ENCODE measurements at places on chromosomes 4 and X.
A peak's percentile ranks its signal among the peaks of the same experiment; 100 is the strongest.

- peak; percentile 72 for DNase-seq
These were observed 31.1 kb downstream of the CCKAR start for GRCh38 chr4:26459054-26459755.

DNA sequence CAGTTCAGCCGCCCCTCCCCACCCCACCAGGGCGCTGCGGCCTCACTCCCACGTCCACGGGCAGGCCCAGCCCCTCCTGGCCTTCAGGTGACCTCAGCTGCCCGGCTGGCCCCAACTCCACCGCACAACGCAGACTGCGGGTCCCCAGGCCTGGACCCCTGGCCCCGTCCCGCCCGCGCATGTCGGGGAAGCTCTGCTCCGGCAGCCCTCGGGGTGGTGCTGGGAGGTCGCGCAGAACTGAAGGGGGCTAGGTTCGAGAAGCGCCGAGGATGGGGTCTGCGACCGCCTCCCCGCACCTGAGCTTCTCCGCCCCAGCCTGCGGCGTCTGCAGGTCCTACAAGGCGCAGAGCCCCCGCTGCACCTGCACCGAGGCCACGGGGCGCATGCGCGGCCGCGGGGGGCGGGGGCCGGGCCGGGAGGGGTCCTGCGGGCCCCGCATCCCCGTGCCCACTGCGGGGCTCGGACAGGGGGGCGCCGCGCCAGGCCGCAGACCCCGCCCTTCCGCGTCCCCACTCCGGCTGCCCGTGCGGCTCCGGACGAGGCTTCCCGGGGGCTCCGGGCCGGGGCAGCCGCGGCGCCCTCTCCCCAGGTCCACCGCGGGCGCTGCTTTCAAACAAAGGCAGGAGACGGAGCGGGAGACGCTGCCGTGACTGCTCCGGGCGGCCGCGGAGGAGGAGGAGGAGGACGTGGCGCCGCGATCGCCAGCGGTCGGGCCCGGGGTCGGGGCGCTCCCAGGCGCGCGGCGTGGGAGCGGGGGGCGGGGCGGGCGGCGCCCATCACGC is 672 bp upstream of the NAT8L start:
- DNase-seq: no peak

- DNase-seq: no peak
These were observed 130.3 kb upstream of the PDLIM3 start for GRCh38 chr4:185665655-185666054.

- peak; percentile 0 for DNase-seq
These were observed 261.8 kb downstream of the KCTD8 start for GRCh38 chr4:44186850-44187246.

- DNase-seq: no peak
These were observed 144.7 kb downstream of the QDPR start for GRCh38 chr4:17367201-17367600.

DNA sequence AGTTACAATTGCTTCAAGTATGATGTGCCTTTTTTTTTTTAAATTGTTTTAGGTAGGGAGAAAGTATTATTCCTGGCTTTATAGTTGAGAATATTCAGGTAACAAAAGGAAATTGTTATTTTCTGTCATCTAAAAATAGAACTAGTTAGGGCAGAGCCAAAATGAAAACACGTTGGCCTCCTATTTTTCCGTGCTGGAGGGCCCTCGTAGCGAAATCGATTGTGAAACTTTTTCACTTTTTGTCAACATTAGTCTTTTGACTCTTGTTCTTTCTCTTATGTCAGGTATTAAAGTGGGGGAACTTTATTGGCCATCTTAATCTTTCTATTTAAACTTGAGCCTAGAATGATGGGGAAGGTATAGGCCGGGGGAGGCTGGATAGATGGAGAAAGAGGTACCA is 104.9 kb downstream of the ARHGAP10 start:
- DNase-seq: no peak

DNA sequence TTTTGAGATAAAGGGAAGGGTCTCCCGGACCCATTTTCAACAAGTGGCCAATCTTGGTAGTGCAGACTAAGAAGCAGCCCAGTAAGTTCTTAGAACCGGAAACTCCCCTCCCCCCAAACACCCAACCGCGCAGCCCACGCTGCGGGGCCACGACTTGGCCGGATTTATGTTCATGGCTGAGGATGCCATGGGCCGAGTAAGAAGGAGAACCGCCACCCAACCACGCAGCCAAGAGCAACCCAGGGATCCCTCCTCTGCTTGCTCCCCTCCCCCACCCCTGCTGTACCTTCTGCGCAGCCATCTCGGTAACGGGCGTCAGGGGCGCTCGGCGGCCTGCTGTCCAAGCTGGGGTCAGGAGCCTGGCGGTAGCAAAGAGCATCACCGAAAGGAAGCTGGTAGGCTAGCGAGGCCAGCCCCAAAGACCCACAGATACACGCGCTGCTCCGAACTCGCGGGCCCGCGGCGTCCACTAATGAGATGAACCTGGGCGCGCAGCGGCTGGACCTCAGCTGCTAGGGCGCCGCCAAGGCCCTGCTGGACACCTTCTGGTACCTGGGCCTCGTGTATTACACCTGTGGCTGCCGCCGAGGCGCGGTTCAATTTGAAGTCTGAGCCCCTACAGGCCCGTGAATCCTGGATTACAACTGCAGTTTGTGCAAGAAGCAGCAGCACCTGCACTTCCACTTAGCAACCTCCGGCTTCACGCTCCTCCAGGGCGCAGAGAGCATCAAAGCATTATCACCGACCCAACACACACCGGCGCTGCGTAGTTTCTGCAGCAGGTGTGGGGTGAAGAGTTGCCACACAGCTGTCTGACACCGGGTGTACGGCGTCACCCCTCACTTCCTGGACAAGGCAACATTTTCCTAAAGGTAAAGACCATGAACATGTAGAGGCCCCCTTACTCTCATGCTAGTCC is 63.4 kb downstream of the NUDT10 start:
- no peak for DNase-seq

DNA sequence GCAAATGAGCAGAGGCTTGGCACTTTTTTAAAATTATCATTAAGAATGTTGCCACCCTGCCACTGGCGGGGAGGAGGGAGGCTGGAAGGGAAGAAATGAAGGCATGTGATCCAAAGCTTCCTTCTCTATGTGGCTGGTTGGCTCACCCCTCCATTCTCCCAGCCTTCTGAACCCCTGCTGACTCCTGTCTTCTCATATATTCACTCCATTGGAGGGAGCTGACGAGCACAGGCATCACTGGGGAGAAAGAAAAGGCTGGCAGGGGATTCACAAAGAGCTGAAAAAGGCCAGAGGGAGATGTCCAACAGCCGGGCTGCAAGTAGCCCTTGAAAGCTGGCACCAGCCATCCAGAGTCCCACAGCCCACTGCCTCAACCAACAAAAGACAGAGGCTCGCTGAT is 495.6 kb downstream of the BCOR start:
- DNase-seq: no peak

DNA sequence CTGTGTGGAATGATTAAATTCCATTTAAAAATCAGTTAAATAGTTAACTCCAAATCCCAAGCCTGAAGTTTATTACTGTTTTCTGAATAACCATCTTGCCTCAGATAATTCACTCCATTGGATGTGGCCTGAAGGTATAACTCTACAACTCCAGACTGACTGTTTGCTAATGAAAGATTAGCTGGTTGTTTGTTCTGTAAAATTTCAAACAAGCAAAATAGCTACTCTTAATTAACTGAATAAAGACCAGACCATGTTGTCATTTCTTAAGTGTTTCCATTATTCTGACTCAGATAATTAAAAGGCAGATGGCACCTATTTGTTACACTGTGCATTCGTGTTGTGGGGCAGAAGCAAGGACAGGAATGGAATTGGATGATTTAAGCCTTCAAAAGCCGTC is 78.5 kb upstream of the DDIT4L start:
- DNase-seq: no peak

DNA sequence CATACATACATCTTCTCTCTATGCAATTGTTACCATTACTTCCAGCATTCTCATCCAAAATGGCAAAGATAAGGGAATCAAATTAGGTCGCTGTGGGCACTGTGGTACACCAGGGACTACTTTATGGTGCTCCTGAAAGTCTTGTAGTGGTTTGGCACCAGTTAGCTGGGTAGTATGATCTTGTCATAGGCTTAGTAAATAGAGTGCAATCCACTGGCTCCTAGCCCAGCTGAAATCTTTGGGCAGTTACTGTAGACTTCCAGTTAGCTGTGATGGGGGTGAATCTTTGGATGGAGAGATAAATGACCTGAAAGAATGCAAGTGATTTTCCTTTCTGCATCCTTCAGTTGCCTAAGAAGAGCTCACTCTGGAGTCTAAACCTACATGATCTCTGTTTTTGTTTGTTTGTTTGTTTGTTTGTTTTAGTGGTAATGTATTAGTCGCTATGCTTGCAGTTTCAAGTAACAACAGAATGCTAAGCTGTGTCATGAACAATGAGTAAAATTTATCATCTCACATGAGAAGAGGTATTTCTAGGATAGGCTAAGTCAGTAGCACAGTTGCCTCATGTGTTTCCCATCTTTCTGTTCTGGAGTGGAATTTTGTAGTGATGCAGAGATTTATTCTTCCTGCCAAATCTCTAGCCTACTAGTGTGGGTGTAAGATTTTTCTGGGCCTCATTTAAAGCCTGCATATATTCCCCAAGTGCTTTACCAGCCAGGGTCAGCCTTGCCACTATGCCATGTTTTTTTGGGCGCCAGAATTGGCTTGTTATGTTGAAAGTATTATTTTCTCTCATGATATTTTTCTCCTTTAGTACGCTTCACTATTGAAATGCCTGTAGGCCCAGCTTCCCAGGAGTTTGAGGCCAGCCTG is 24.2 kb downstream of the HERC3 start:
- DNase-seq: peak; percentile 82

- DNase-seq: no peak
These were observed 115.5 kb upstream of the TMEM150C start for GRCh38 chr4:82677327-82677726.

GRCh38 chr4:88604978-88605678 is 12.8 kb downstream of the HERC3 start:
- no peak for DNase-seq

GRCh38 chr4:20421603-20421985 is 169.9 kb downstream of the SLIT2 start:
- DNase-seq: no peak

- no peak for DNase-seq
These were observed 121.3 kb downstream of the EGF start for GRCh38 chr4:110034026-110034393.

DNA sequence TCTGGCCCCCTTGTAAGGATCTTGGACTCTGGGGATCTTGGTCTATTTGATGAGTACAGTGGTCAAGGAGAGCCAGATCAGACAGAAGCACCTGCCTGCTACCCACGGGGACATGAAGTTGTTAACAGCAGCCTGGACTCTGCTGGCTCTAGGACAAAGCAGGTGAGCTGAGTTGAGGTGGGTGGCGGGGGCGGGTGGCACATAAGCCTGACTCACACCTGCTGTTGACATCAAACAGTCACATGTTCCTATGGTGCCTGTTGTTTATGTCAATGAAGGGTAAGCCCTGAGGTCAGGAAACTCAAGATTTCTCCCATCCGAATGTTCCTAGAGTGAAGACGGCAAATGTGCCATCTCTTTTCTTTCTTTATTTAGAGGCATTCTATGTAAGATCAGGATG is 50.1 kb upstream of the CLNK start:
- DNase-seq: no peak

DNA sequence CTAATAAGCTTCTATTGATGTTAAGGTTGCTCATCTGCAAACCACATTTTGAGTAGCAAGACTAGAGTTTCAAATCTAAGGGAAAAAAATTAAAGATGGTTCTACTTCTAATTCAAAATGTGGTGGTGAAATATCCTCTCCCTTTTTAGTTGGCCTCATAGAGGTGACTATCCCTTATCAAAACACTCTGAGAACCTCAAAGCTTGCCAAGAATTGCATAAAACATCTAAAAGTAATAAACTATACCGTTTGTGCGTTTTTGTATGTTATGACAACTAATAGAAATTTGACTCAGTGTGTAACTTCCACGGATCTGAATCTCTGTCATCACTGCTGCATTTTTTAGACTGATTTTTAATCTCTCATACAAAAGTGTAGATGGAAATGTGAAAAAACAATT is 672.8 kb upstream of the GALNT7 start:
- no peak for DNase-seq

- DNase-seq: peak; percentile 19
These were observed 2361.6 kb upstream of the AGA start for GRCh38 chr4:179803857-179804256.

GRCh38 chrX:25737540-25737939 is 400.6 kb upstream of the MAGEB18 start:
- DNase-seq: no peak

- no peak for DNase-seq
These were observed 180.4 kb downstream of the ZIC3 start for GRCh38 chrX:137746289-137746688.

DNA sequence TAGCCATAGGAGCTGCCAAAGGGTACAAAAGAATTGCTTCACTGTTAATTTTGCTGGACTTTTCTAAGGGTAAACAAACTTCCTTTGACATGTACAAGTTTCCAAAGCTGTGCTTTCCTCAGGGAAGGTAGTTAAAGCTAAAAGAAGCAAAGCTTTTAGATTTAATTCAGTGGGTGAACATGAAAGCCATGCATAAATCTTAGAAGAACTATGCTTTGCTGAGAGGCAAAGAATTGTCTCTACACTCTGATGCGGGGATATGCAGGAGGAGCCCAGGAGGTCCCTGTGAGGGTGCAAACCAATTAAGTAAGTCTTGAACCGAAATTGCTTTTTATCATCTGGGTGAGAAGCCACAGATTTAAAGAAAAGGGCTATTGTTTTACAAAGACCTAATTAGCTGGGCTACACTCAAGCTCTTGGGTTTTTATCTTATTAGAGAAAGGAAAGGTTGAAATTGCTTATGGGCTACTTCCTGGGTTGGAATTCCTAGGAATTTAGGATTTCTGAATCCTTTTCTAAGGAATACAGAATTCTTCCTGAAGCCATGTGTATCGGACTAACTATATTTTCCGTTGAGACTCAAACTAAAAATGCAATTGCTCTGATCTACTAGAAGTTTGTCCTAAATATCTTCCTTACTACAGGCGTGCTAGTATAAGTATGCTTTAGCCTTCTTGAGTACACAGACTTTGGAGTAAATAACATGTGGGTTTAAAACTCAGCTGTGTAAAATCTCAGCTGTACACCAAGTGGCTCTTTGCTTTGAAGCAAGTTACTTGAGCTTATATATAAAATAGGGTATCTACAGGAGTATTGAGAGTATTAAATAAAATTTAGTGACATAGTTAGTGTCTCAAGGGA is 188.4 kb upstream of the ANK2 start:
- DNase-seq: no peak

DNA sequence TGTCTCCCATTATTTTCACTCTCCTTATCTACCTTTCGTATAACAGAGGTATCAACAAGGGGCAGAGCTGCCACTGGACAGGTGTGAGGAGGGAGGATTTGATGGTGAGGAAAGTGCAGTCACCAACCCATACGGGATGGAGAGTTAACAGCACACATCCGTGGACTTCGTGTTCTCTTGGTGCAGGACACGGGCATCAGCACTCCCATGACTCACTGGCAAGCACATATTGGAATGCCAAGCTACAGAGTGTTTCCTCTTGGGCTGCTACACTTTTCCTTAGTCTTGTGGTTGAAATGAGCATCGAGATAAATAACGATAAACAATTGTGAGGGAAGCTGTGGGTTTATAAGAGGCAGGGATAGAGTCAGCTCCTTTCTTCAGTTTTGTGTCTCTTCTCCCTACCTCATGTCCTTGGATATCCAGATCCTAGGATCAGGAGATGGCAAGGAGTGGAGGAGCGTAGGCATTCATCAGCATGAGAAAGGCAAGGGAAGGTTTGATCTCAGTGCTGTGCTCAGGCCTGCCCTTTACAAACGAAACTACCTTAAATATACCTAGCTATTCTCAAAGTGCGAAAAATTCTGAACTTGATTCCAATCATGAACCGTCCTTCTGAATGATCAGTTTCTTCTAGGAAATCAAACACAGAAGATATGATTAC is 96.3 kb downstream of the ZNF827 start:
- peak; percentile 32 for DNase-seq

GRCh38 chrX:79130857-79131256 is 13.6 kb upstream of the GPR174 start:
- no peak for DNase-seq

Measured in astrocyte of the spinal cord (primary cell).